ENCODE measurements at places on chromosomes 6 and 20.

GRCh38 chr6:33566182-33567084, 13.6 kb downstream of the BAK1 start:
- DNase-seq, result no peak

GRCh38 chr20:58765780-58766179, 73.2 kb downstream of the NPEPL1 start:
- no peak for DNase-seq

- no peak for DNase-seq
Observed at GRCh38 chr6:44021589-44022295, 105.5 kb downstream of the MRPL14 start.

DNA sequence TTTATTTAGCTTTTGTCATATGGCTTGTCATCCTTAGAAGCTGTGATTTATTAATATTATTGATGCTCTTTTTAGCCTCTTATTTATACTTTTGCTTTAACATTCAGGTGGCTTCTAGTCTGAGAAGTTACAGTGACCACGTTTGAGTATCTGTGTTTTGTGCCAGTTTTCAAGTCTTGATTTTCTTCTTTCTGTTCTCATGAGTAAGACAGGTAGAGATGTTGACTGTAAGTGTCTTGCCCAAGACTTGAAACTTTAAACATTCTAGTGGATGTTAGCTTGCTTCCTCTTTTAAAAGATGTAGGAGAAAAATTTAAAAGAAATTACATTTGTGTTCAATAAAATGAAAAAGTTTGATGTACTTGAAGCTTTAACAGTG, 122.6 kb downstream of the LRRC1 start:
- no peak for DNase-seq

- DNase-seq, result no peak
Observed at GRCh38 chr6:122640366-122640765, 30.2 kb downstream of the PKIB start.

GRCh38 chr6:148379966-148380713, 37.5 kb downstream of the SASH1 start:
- no peak for DNase-seq

DNA sequence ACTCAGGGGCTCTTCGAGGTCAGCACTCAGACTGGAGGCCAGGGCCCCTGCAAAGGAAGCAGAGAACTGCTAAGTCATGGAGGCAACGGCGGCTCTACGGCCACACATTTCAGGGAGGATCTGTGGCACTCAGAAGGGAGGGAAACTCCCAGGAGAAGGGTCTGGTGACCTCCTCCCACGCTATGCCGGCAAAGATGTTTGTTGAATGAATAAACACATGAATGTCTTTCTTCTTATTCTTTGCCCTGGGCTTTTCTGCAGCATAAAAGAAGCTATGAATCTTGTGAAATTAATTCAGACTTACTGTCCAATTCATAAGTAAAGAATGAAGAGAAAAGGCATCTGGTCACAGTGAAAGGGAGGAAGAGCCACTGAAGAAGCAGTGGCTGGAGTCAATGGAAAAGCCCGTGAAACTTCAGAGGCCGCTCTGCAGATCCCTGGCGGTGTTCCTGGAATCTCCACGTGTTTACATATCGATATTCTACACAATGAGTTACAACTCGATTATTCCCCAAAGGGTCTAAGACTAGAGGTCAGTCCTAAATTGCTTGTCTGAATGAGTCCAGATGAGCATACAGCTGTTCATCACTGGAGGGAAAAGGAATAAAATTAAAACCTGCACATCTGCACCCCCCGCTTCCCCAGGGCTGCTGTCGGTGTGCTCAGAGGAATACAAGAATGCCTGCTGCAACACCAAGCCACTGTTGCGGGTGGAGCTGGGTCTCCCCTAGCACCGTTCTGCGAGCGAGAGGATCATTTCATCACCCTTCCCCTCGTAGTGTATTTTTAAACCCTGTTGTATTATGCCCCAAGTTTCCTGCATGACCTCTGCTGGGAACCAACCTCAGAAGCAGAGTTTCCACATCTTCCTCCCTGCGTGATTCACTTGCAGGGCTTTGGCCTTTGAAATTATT, 25.6 kb downstream of the INSM1 start:
- no peak for DNase-seq

GRCh38 chr6:139602577-139602976, 228.1 kb upstream of the CITED2 start:
- DNase-seq, result no peak

Measured in stimulated activated CD4-positive, alpha-beta T cell treated with anti-CD3 and anti-CD28 coated beads, Interleukin-15, amount 100 ng/mL, for 48 hours (primary cell).